ENCODE measurements at places on chromosomes 2 and 18. TPM values are rescaled to one million over a fixed set of nuclear protein-coding genes. Genes with fewer than 3 reads are reported as not detected.

DNA sequence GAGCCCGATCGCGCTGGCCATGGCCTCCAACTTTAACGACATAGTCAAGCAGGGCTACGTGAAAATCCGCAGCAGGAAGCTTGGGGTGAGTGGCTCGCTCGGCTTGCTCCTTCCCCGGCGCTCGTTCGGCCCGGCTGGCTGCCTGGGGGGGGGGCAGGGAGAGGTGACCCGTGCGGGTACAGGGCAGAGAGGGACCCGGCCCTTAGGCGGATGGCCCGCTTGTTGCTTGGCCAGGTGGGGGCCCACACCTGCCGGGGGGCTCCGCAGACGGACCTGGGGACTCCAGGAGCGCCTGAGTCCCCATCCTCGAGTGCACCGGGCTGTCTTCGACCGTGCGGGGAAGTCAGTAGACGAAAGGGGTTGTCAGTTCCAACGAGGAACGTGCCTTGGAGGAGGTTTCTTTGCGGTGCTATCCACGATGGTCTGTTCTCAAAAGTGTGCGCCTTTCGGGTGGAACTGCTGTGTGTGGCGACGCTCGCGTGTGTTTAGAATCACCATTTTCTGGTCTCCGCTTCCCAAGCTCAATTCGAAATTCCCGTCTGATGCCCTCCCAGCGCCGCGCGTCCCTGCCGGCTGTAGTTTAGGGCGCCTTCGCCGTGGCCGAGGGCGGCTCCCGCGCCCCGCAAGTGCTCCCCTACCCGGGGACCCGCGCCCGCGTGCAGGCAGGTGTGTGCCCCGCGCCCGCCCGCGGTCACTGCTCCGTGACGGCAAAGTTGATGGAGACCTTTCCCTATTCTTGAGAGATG lies 711 bp downstream of the DOK6 start:
- H3K27me3 ChIP-seq: peaks cover 29% of the 10 kb centered on the region
- H3K4me3 ChIP-seq: peak overlapping the region; percentile 79
- DNase-seq: peak; percentile 17
- peak overlapping the region; percentile 88 for H3K27ac ChIP-seq
- peaks cover 22% of the 10 kb centered on the region for H3K4me1 ChIP-seq

DNA sequence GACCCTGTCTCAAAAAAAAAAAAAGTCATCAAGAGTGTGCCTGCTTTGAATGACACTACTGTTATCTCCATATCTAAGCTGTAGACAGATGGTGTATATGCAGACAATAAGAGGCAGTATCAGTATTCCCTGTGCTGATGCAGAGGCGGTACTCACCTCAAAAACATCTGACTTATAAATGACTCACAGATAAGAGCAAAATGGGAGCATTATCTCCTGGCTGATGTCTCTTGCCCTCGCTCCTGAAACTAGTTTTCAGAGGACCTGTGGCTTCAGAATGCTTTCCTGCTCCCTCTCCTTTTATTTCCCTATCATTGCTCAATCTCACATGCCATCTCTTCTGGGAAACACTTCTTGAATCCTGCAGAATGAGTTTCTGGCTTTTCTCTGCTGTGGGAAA lies 289.6 kb downstream of the PTPRM start:
- H3K36me3 ChIP-seq: no peaks in the 10 kb centered on the region
- H3K27me3 ChIP-seq: no peaks in the 10 kb centered on the region
- H3K4me3 ChIP-seq: no peak overlapping the region
- H3K4me1 ChIP-seq: peaks cover 86% of the 10 kb centered on the region

Gene ZFP36L2
- 48.5 TPM for total RNA-seq

Gene ZC3H6
- 23.5 TPM for total RNA-seq

GRCh38 chr2:60554646-60555065 lies 1.2 kb upstream of the BCL11A start:
- peak overlapping the region; percentile 87 for H3K27ac ChIP-seq
- H3K27me3 ChIP-seq: peaks cover 96% of the 10 kb centered on the region
- peak overlapping the region; percentile 73 for H3K4me3 ChIP-seq
- DNase-seq: no peak
- peaks cover 72% of the 10 kb centered on the region for H3K4me1 ChIP-seq

Gene TRIB2
- 31.1 TPM for total RNA-seq

Gene KCNJ3
- 4.2 TPM for total RNA-seq

Data from left ventricle myocardium inferior (tissue), 1 donor.